MCF 10A (cell line): ENCODE measurements at places on chromosomes 13 and 19. TPM values are rescaled to one million over a fixed set of nuclear protein-coding genes. Genes with fewer than 3 reads are reported as not detected.

Gene ADGRE2
- 6.9 and 8.0 TPM in 2 replicates for total RNA-seq

Gene BEST2
- total RNA-seq: 0.70 and 0.83 TPM in 2 replicates

Gene SIGLEC11
- total RNA-seq: not detected in 2 replicates

Gene C19orf67
- not detected in 2 replicates for total RNA-seq

Gene PRR36
- 0.10 and 0.26 TPM in 2 replicates for total RNA-seq

Gene F2RL3
- total RNA-seq: not detected in 2 replicates

Gene PEAK3
- total RNA-seq: not detected in 2 replicates

Gene TEX101
- not detected in 2 replicates for total RNA-seq

Gene ZNF433
- total RNA-seq: 1.3 and 1.6 TPM in 2 replicates

Gene IFNL1
- not detected in 2 replicates for total RNA-seq

Gene MEIS3
- total RNA-seq: 6.6 and 11.2 TPM in 2 replicates

Gene TPTE2
- total RNA-seq: not detected in 2 replicates
